Temporal lobe (tissue), 4 donors: ENCODE measurements at places on chromosomes 2 and 18. TPM values are rescaled to one million over a fixed set of nuclear protein-coding genes. Genes with fewer than 3 reads are reported as not detected.

Gene ASXL3
- total RNA-seq, result 91.7 TPM

Gene COL4A4
- total RNA-seq, result 0.74 TPM

Gene ATP8B1
- total RNA-seq, result 4.2 TPM

Gene NAT8
- not detected for total RNA-seq

Gene NEU2
- not detected for total RNA-seq

Gene MALL
- total RNA-seq, result 1.5 TPM

Gene NEURL3
- not detected for total RNA-seq

Gene APOB
- total RNA-seq, result 0.25 TPM

Gene TRABD2A
- under 0.01 TPM for total RNA-seq

Gene INPP5D
- 2.7 TPM for total RNA-seq

Gene LRP2
- 0.49 TPM for total RNA-seq

Gene MARCO
- total RNA-seq, result 0.25 TPM

Gene FBXO48
- total RNA-seq, result 0.49 TPM

Gene MYL12B
- total RNA-seq, result 128 TPM

Gene PCARE
- total RNA-seq, result under 0.01 TPM
